ENCODE measurements at places on chromosomes 11 and 22.

DNA sequence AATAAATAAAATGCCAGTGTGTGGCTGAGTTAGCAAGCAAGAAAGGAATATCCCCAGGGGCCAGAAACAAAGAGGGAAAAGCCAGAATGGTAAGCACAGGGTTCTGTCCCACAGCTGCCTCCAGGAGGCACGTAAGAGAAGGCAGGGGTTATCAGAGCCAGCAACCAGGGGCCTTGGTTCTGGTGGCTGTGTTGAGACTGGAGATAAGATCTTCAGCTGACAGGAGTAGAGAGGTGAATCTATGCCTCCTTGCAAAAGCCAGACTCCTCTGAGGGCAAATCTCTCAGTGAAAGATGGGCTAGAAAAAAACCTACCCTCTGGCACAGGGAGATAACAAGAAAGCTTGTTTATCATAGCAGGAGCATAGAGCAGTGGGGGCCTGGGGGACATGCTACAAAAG, 29.8 kb upstream of the NFAM1 start:
- DNase-seq: peak; percentile 63

- no peak for DNase-seq
These were observed 44.3 kb downstream of the POLD3 start for GRCh38 chr11:74636630-74637184.

GRCh38 chr22:44671742-44672141, 30.3 kb upstream of the PRR5 start:
- peak; percentile 47 for DNase-seq

DNA sequence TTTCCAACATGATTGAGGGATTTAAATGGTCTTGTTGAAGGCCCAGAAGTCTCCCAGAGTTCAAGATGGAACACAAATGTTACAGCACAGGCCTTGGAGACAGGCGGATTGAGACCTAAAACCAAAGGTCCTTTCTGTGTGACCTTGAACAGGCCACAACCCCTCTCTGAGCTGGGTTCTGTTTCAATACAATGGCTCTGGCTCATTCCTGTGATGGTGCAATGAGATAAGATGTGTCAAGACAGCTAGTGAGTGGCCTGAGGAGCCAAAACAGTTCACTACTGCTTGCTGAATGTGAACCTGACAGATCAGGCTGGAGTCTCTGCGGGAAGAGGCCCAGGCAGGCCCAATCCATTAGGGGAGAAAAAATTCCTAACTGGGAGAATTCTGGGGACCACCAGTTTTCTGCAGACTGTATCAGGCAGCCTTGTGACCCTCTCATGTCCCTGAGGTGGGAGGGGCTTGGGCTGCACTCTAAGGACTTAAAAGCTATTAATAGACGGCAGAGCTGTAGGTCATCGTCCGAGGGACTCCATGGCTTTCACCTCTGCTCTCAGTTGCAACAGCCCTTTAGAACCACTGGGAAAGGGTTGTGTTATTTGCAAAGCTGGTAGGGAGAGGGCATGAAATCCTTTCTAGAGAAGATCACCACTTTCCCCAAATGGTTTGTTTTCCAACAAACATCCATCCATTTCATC, 126.1 kb upstream of the TEAD1 start:
- DNase-seq: no peak

DNA sequence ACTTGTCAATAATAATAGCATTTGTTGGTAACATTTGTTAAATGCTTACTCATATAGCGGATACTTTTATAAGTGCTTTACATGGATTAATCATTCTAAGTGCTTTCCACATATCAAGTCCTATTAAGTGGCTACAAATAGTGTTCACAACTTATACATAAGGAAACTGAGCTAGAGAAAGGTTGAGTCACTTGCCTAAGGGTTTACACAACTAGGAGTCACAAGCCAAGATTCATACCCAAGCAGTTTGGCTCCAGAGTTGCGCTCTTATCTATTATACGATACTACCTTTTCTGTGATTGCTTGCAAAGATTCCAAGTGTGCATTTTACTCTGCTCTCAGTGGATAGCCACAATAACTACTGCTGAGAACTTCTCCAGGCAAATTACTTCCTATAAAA, 215.9 kb upstream of the CCDC90B start:
- no peak for DNase-seq

GRCh38 chr11:116170526-116171120, 602.2 kb downstream of the BUD13 start:
- DNase-seq: no peak

DNA sequence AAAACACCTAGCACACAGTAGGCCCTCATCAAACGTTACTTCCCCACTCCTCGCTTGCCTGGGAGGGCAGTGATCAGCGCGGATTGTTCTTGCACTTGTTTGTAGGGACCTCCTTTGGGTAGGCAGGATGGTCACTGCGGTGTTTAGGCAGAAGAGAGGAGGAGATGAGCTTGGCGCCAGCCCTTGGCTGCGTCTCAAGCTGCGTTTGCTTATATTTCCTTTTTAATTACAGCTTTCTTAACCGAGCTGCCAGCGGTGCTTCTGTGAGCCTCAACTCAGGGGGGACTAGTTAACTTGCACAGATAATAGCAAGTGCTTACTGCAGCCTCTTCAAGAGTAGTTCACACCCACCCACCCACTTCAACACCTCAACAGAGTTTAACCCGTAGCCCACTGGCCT, 15.1 kb downstream of the IFT27 start:
- DNase-seq: no peak

- no peak for DNase-seq
These were observed 629 bp downstream of the CCKBR start for GRCh38 chr11:6260207-6260726.

DNA sequence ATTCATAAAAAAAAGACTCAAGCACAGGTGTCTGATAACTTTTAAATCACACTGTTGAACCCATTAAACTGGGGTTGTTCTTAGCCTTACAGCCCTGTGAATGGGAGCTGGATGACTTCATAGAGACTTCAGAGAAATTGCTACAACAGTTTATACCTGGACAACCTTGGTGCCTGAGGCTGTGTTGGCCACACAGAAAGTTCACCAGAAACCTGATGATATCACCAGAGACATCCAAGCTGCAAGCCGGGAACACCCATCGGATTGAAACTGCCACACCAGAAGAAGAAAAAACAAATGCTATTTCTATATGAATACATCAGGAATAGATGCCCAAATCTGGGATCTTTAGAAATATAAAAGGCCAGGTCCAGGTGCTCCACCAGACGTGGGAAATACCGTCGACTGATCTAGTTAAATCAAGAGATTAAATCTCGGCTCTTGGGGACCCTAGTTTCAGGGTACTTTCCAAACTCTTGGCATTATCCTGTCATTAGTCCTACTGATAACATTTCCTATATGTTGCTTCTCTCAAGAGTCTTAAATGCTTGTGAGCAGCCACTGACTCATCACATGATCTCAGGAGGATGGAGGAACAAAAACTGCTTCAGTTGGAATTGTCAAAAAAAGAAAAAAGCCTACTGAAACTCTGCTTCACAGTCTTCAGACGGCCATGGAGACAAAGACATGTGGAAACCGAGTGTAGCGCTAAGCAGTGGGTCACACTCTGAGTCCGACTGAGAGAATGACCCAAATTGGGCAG, 28.6 kb upstream of the APOL5 start:
- DNase-seq: no peak

DNA sequence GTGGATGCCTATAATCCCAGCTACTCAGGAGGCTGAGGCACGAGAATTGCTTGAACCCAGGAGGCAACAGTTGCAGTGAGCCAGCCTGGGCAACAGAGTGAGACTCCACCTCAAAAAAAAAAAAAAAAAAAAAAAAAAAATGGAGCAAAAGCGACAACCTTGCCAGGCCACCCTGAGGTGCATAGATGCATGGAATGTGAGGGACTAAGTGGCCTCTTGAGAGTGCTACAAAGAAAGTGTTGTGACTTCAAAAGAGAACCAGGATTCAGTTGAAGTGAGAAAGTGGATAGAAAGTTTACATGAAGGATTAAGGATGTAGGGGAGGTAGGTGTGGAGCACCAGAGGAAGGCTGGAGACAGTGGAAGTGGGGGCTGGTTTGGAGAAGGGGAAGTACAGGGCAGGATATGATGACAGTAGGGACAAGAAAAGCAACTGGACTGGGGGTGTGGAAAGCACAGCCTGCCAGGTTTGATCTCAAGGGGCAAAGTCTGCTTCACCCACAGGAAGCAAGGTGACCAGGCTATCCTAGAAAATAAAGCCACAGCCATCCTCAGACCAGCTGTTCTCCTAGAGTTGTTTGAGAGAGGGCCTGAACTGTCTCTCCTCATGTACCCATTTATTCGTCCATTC, 36.0 kb upstream of the OLFML1 start:
- DNase-seq: no peak

- DNase-seq: no peak
These were observed 1.4 kb downstream of the UCP2 start for GRCh38 chr11:73981051-73981805.

Data from hematopoietic multipotent progenitor cell (in vitro differentiated cells).